ENCODE measurements at places on chromosomes 11 and 22.

DNA sequence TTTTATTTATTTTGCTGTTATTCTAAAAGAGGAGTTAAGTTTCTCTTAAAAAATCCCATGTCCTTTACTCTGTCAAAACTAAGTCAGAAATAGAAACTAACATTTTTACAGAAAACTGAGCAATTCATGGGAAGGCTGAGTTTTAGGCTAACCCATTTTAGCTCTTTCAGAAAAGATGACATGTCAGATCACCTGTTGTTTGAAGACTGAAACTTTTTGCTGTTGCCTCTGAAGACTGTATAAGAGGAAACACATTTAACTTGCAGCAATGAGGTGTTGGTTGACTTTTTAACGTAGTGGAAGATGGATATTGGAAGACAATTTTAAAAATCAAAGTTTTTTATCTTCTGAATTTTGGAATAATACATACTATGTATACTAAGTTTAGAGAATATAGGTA is 115.4 kb downstream of the METTL15 start:
- no peak for DNase-seq

GRCh38 chr11:60951904-60952741 is at the start of gene SLC15A3:
SLC15A3 (minus strand) TSS chr11:60952176; CDS start chr11:60951551, 625 bp downstream.
- peak; percentile 52 for DNase-seq

- peak; percentile 64 for DNase-seq
Measured at GRCh38 chr11:2700415-2701211, 819 bp upstream of the KCNQ1OT1 start.

DNA sequence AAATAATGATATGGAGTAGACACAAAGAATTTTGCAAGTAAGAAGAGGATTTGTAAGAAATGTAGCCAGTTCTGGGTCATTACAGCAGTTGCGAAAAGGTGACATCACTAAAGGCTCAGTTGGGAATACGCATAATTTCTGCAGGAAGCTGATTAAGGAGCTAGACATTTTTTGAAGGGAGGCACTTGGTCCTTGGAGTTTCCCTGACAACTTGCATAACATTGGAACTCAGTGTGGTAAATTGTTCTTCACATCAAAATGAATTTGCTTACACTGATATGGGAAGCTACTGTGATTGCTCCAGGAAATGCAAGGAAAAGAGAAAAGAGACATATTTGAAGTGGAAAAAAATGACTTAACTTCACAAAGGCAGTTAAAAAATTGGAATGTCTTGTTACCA is 626.1 kb downstream of the NELL1 start:
- DNase-seq = no peak

DNA sequence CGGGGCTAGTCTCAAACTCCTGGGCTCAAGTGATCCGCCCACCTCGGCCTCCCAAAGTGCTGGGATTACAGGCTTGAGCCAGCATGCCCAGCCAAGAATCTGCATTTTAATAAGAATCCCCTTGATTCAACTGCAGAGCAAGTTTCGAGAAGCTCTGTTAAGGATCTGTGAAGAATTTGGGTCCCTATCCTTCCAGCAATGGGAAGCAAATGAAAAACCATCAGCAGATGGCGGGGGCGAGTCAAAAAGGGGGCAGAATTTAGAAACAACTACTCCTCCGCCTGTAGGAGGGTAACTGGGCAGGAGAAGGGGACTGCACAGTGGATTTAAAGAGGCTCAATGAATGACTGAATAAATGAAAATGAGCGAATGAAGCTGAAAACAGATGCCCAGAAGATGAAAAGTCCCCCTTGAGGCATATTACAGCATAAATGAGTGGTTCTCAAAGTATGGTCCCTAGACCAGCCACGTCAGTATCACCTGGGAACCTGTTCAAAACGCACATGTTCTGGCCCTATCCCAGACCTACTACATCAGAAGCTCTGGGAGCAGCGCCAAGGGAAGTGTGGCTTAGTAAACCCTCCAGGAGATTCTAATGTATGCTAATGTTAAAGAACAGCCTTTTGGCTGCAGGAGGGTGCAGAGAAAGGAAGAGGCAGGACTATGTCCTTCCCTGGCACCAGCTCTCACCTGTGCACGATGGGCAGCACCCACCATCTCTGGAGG is 15.0 kb downstream of the VWCE start:
- no peak for DNase-seq

DNA sequence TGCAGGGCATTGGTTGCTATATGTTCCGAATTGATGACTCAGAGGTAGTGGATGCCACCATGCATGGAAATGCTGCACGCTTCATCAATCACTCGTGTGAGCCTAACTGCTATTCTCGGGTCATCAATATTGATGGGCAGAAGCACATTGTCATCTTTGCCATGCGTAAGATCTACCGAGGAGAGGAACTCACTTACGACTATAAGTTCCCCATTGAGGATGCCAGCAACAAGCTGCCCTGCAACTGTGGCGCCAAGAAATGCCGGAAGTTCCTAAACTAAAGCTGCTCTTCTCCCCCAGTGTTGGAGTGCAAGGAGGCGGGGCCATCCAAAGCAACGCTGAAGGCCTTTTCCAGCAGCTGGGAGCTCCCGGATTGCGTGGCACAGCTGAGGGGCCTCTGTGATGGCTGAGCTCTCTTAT is 5.4 kb upstream of the TTC36 start:
- DNase-seq = peak; percentile 32

DNA sequence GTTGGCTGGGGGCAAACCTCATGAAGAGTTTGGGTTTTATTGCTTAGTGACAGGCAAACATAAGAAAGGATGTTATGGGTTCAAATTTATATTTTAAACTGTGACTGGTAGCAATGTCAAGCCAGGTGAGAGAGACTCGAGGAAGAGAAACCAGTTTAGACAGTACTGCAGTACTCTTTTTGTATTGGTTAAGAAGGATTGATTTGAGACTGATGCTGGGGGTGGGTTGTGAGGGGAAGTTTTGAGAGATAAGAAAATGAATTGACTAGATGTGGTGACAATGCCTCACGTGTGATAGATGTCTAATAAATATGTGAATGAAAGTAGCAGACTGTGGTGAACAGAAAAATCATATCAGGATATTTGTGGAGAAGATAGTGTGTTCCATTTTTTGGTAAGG is 142.4 kb downstream of the DDX10 start:
- DNase-seq = no peak

DNA sequence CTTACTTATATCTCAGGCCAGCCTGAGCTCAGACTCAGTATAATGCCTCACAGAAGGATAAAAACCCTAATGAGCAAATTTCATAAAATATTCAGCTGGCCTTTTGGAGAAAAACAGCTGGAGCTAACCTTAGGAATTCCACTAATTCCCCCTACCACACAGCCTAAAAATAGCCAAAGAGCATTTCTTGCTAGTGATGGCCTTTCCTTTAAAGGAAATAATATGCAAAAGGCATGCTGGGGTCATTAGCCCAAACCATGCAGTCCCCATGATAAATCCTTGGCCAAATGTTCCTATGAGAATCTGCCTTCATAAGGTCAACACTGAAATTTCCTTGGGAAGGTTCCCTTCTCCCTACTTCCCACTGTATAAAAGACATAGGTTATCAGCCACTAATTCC is 38.2 kb downstream of the SYTL2 start:
- DNase-seq = no peak

DNA sequence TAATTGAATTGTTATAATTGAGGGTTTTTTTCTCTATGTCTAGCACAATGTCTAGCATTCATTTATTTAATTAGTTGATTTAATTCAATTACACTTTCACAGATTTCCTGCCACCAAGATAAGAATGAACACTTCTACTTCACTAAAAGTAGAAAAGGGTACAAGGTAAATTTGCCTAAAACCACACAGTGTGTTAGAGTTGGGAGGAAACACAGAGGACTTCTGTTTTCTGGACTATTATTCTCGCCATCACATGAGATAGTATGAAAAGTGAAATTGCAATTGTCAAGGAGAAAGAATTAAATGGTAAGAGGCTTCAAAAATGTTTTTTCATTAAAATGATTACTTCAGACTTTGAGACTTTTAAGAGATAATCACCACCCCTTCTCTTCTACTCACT is 109.5 kb downstream of the ETS1 start:
- DNase-seq = no peak

DNA sequence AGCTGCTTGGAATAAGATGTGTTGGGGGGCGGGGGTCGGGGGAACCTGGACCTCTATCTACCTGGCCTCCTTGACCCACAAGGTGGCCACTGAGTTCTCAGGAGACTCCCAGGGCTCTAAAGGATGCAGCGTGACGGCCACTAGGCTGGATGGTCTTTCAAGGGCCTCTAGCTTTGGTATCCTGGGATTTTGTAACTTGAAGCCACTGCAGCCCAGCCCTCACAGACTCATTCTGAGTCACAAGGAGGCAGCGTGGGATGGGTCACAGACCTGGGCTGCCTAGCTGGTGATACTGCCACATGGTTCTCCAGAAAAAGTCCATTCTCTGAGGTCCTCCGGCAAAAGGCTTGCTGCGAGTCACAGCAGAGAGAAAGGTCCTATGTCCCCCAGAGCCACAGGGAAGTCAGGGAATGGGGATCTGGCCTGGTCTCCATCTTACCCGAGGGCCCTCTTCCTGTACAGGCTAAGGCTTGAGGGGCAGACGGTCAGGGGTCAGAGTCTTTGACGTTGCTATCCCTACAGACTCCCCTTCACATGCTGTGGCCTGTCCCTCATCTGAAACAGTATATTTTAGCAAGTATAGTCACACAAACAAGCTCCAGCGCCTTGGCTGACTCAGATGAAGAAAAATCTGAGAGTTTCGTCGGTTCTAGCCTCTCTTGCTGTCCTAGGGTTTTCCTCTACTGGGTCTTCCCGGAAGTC is 52.4 kb downstream of the KCNC1 start:
- DNase-seq = peak; percentile 21

- no peak for DNase-seq
Measured at GRCh38 chr22:24427500-24428164, at the start of gene ADORA2A. ADORA2A (plus strand) TSS chr22:24427599; CDS start chr22:24433405, 5,806 bp downstream.

DNA sequence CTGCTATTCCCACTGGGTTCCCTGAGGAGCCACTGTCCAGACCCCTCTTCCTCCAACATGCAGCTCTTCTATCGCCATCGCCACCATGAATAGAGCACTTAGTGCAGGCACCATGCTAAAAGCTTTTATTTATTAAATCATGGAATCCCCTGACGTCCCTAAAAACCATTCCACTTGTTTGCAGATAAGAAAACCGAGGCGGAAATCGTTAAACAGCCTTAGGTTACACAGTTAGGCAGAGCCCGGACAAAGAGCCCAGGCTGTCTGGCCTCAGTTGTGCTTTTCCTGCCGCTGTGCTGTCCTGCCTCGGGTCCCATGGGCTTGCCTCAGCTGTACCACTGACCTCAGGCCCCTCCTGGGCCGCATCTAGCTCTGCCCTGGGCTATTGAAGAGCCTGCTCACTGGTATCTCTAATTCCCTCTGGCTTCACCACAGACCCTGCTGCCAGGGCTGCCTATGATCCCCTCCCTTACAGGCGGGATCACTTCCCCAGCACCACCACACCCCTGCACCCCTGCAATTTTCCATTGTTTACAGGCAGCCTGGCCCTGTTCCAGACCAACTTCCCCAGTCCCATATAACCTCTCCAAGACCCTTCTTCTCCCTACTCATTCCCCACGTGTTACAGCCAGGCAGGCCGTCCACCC is 13.0 kb upstream of the TUB start:
- DNase-seq = no peak

DNA sequence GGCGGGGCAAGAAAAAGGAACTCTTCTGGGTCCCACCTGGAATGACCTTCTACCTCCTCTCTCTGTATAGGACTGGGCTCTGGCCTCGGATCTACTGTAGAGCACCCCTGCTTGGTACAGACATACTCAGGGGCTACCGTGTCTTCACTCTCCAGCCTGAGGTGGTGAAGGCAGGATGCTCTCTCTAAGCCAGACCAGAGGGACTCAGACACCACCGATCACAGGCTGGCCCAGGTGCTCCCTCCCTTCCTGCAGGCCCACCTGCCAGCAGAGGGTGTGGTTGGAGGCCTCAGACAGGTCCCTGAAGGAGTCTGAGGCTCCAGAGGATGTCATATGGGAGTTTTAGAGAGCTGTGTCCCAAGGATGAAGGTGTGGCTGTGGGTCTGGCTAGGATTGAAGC is 4.1 kb downstream of the NHERF4 start:
- no peak for DNase-seq

DNA sequence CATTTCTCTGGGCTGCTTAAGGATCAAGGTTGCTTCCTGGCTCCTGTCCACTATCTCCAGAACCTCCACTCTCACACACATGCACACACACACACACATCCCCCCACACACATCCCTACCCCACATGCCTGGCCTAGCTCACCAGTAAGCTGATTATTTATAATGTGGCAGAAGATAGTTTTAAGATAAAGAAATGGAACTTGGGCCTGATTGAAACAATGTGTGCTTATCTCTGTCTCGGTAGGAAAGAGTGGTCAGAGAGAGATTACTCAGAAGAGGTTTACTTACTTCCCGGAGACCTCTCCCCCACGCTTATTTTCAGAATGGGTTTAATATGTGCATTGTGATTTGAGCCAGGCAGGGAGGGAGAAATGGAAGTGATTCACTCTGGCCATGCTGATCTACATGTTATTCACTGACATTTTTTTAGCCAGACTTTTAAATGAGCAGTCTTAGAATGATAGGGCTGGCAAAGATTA is 422.4 kb downstream of the TENM4 start:
- DNase-seq = peak; percentile 89

DNA sequence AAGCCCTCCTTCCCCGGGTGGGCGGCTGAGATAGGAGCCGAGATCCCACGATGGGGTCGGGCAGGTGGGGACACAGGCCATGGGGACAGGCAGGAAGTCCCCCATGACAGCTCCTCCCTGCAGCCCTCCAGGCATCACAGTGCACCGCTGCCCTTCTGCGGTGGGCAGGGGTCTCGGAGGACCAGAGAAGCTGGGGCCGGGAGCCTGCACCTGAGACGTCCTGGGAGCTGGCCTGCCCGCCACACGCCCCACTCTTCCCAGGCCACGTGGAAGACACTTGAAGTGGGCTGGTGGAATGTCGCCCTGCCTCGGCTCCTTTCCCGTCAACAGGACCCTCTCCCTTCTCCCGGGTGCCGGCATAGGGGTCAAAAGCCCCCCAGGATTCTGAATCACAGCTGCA is 55.4 kb downstream of the ELFN2 start:
- DNase-seq = no peak
